A172 (cell line): ENCODE measurements at places on chromosomes 3 and 15. TPM values are rescaled to one million over a fixed set of nuclear protein-coding genes. Genes with fewer than 3 reads are reported as not detected.

CCR9 gene
- total RNA-seq, result not detected in 2 replicates

LYZL4 gene
- total RNA-seq, result not detected in 2 replicates

HCLS1 gene
- total RNA-seq, result 0.24 and 0.83 TPM in 2 replicates

RPL39L gene
- 154 and 237 TPM in 2 replicates for total RNA-seq

RAD51 gene
- 13.6 and 15.7 TPM in 2 replicates for total RNA-seq

GOLGA8S gene
- not detected in 2 replicates for total RNA-seq

MOBP gene
- total RNA-seq, result not detected in 2 replicates

BFSP2 gene
- not detected in 2 replicates for total RNA-seq

DNAH12 gene
- 0.12 TPM in 1 of 2 replicates, not detected in the other for total RNA-seq

UPK1B gene
- total RNA-seq, result not detected in 2 replicates

DNA sequence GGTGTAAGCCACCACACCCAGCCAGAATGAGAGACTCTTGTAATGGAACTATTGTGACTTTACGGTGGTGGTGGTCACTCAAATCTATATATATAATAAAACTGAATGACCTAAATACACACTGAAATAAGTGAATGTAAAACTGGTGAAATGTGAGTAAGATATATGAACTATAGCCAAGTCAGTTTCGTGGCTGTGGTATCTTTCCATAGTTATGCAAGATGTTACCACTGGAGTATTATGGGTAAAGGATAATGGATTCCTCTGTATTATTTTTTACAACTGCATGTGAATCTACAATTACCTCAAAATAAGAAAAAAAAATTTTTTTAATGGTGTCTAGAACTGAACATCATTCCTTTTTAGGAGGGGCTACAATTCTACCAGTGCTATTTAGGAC is 21.9 kb downstream of the PIK3CB start:
- no peak for DNase-seq

DNA sequence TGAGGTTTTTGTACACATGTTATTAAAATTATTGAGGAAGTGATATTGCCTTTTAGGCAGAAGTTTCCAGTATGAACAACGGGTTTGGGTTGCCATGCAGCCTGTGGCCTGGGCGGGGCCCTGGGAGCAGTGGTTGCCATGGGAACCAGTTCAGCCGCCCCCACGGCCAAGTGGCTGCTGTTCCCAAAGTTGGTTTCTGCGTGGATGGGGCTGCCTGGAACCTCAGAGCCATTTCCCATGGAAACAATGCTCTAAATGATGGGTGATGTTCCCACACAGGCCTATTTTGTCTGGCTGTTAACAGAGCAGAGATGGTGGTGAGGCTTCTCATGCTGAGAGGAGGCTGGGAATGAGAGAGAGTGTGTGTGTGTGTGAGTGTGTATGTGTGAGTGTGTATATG is 19.5 kb downstream of the MRAS start:
- DNase-seq, result no peak

DNA sequence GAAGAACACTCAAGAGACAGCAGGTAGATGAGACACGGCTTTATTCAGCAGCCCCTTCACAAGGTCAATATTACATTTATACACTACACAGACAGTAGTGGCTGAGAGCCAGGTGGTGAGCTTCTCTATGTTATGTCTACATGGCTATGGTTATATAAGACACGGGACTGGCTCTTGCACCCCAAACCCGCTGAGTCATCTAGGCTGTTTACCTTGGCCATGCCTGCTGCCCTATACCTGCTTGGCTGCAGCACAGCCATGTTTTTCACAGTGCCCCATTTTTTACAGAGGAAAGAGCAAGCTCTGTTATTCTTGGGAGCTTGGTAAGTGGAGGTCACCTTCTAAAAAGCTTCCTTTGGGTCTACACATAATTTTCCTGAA is 231.6 kb downstream of the IGSF11 start:
- DNase-seq, result no peak

DNA sequence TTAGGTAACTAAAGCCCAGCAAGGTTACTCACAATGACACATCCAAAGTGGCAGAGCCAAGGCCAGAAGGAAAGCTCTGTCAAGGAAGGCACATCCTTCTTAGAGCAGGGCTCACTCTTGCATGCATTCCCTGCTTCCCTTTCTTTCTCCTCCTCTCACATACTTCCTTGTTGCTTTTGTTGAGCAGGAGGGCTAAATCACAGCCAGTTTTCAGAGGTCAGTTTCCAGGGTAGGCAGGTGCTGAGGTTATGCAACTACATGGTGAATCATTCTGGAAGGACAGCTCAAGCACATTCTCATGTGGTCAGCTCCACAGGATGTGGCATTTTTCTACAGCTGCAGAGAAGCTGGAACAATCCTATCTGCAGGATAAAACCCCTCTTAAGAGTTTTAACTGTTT is 275.6 kb downstream of the ZNF621 start:
- peak; percentile 92 for DNase-seq

DNA sequence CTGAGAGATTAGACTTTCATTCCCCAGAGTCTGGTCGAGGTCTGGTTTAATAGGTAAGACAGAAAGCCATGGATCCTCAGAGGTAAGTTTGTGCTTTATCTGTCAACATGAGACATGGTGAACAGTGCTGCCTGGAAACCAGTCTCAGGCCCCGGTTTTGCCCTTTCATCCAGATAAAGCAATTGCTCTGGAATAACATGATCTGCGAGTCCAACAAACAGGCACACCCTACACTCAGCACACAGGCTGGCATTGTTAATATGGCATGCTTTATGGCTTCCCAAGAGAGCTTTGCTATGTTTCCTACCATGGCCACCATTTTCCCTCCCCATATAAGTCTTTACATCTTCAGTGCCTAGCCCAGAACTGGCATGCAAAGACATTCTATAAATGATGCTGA is 30.1 kb upstream of the MNS1 start:
- no peak for DNase-seq

GRCh38 chr15:69215314-69216035 is 55.0 kb downstream of the GLCE start:
- no peak for DNase-seq

- no peak for DNase-seq
These were observed 176.5 kb upstream of the KCNMB2 start for GRCh38 chr3:178359728-178360127.

DNA sequence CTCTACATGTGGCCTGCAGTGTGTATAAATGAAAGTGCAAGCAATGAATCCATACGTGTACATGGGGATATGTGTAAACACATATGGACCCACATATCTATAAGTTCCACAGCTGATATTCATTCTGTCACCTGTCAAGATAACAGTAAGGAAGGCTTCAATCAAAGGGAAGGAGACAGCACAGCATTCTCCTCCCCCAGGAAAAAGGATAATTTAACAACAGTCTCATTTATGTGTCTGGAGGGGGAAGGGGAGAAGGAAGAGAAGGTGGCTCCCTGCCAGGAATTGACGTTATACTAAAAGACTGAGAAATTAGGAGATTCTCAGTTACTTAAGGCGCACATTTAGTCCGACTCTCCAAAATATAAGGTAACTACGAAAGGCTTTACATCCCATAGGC is 345.9 kb downstream of the FOXP1 start:
- DNase-seq, result no peak

DNA sequence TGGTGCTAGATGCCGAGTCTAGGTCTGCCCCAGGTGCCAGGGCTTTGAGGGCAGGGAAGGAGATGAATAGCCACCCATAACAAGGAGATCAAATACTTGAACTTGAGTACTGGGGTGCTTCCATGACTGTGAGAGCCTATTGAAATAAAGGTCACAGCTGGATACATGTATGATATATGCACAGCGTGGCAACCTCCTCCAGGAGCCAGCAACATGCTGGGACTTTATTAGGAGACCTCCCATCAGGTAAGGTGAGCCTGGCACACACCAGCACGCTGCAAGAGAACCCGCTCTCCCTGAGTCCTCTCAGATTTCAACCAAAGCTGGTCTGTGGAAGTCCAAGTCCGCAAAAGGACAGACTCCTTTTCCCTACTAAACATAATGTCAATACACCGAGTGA is 10.5 kb upstream of the HES1 start:
- DNase-seq, result no peak

DNA sequence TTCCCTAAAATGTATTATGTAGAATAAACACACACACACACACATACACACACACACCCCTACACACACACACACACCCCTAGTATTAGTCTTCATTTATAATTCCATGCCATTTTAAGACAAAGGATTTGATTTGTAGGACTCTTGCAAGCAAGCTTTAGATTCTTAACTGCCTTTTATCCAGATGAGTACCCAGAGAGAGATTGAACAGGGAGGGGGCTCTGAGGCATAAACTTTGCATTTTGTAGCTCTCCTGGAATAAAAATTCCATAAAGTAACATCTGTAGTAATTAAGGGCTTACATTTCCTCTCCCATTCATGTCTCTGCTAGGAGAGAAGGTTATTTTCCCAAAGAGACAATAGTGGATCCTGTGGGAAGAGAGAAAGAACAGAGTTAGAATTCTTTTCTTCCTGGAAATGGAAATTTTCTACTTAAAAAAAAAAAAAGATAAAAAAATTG is 479.4 kb downstream of the RBMS3 start:
- no peak for DNase-seq

- DNase-seq, result no peak
These were observed 70.9 kb upstream of the ARNT2 start for GRCh38 chr15:80333261-80333660.

DNA sequence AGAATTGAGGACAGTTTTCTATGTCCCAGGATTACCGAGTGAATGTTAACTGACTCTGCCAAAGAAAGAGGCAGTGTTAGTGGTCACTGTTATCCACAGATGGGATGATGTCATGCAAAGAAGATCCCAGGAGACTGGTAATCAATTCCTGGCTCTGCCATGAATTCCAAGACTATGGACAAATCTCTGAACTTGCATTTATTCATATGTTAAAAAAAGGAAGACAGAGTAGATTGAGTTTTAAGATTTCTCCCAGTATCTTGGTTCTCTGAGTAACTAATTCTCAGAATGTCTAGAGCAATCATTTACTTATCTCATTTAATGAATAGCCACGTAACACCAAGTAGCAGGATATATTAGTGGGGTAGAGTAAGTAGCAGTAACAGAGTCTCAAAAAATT is 11.5 kb upstream of the MAP3K13 start:
- no peak for DNase-seq

- no peak for DNase-seq
These were observed 172.8 kb downstream of the PLCH1 start for GRCh38 chr3:155572085-155572484.

GRCh38 chr15:61063875-61064320 is 165.2 kb downstream of the RORA start:
- DNase-seq, result no peak

- DNase-seq, result no peak
These were observed 492.9 kb downstream of the IGSF11 start for GRCh38 chr3:118541796-118542195.

DNA sequence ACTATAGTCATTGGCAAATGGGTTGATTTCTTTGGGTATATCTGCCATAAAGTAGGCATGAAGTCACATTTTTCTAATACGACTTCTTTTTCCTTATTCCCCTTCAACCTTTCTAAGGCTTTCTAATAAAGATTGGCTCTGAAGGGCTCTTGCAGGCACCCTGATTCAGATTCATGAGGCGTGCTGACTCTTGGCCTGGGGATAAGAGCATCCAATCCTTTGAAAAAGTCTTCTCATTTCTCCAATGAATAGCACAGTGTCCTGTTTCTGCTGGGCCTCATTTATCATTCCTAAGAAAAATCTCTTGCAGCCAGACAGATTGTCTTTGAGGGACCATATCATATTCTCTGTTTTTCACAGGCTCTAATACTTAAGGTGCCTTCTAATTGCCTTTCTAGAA is 32.3 kb upstream of the BNIP2 start:
- no peak for DNase-seq

DNA sequence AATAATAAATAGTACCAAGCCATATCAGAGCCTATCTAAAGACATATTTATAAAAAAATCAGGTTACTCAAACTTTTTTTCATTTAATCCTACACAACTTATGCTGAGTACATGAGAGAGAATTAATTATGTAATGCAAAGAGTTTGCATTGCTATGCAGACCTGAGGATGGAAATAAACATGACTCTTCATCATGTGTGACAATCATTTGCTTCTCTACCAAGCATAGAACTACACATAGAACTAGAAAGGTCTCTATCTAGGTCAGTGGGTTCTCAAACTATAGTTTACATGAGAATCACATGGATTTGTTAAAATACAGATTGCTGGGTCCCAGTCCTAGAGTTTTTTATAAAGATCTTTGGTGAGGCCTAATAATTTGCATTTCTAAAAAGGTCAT is 86.8 kb downstream of the GBE1 start:
- no peak for DNase-seq

GRCh38 chr15:25611603-25612002 is 172.8 kb upstream of the UBE3A start:
- no peak for DNase-seq

DNA sequence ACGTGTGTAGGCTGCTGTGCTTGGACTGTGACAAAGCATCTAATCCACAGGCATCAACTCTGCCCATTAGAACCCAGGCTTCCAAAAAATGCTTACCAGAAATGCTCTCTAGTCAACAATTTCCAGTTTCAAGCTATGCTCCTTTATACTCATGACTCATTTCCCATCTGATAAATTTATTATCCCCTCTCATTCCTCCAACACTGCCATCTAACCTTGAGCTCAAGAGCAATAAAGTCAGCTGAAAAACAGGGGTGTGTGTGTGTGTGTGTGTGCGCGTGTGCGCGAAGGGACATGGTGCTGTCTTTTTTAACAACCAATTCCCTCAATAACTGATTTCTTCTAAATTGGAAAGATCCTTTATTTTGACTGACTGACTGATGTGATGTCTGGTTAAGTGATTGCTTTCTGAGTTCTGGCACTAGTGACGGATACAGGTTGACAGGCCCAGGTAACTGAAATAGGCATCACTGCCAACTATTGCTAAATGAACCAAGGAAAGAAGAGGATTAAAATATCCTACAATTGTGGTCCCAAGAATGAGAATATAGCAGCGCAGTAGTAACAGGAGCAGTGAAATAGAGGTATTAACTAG is 405.5 kb downstream of the ZNF385D start:
- peak; percentile 19 for DNase-seq

- no peak for DNase-seq
These were observed 25.6 kb upstream of the CFAP161 start for GRCh38 chr15:81108427-81108826.
